ENCODE measurements at places on chromosomes 2 and 18. TPM values are rescaled to one million over a fixed set of nuclear protein-coding genes. Genes with fewer than 3 reads are reported as not detected.

RBKS gene
- 1.4 TPM for total RNA-seq

ACMSD gene
- total RNA-seq, result not detected

UGT1A6 gene
- not detected for total RNA-seq

TMX3 gene
- total RNA-seq, result 40.1 TPM

PDCL3 gene
- total RNA-seq, result 20.6 TPM

UGT1A8 gene
- not detected for total RNA-seq

SOCS6 gene
- total RNA-seq, result 22.8 TPM

SPP2 gene
- not detected for total RNA-seq

SLC8A1 gene
- total RNA-seq, result 790 TPM

SLC16A14 gene
- 7.6 TPM for total RNA-seq

HOXD12 gene
- total RNA-seq, result not detected

KCTD1 gene
- 49.6 TPM for total RNA-seq

RAMP1 gene
- 164 TPM for total RNA-seq

RBFA gene
- 15.2 TPM for total RNA-seq

ANKRD30BL gene
- total RNA-seq, result not detected

ZSWIM2 gene
- not detected for total RNA-seq

NTSR2 gene
- 0.15 TPM for total RNA-seq

MBD2 gene
- 48.8 TPM for total RNA-seq

APCDD1 gene
- total RNA-seq, result 76.1 TPM

PSMD14 gene
- total RNA-seq, result 47.2 TPM

SH2D6 gene
- not detected for total RNA-seq

SP140L gene
- total RNA-seq, result 7.4 TPM

COL4A4 gene
- 13.1 TPM for total RNA-seq

MAB21L4 gene
- not detected for total RNA-seq

OR6B2 gene
- not detected for total RNA-seq

MYO5B gene
- 1.4 TPM for total RNA-seq

CCDC121 gene
- total RNA-seq, result 5.4 TPM

RPIA gene
- total RNA-seq, result 9.1 TPM

SLC40A1 gene
- total RNA-seq, result 86.9 TPM

PRKAG3 gene
- total RNA-seq, result not detected

GAD1 gene
- not detected for total RNA-seq

TXNDC2 gene
- not detected for total RNA-seq
